ENCODE measurements at places on chromosomes 6 and 20.

- DNase-seq = no peak
Measured at GRCh38 chr6:87832025-87832825, 130.2 kb upstream of the AKIRIN2 start.

- no peak for DNase-seq
Measured at GRCh38 chr6:83265384-83265783, 72.2 kb downstream of the RWDD2A start.

- DNase-seq = no peak
Measured at GRCh38 chr6:29079203-29079602, 7.9 kb downstream of the OR2B3 start.

DNA sequence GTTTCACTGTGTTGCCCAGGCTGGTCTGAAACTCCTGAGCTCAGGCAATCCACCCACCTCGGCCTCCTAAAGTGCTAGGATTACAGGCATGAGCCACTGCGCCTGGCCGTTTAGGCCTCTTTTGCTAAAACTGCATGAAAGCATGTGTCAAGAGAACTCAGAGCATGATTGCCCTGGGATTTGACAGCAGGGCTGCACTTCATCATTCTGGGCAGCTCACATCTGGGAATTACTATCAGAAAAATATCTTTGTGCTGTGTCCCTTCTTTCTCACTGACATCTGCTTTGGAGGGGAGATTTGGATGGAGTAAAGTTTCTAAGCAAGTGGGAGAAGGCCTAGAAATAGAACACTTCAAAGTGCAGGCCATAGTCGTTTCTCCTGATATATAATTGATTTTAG is 59.6 kb upstream of the EIF2S2 start:
- peak; percentile 24 for DNase-seq

DNA sequence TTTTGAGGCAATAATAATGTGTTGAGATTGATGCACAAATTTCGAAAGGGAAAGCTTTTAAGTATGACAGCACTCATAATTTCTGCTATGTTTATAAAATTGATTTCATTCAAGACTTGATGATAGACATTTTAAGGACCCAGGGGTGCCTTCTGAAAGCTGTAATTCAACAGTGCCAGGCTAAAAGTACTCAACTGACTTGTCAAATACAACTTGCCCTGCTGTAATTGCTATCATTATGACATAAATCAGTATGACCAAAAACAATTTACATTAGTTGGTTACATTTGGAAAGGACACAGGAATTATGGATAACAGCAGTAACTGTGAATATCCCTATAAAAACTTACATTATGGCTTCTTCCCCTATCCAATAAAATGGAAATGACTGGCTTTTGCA is 178.9 kb downstream of the MMUT start:
- DNase-seq = no peak

DNA sequence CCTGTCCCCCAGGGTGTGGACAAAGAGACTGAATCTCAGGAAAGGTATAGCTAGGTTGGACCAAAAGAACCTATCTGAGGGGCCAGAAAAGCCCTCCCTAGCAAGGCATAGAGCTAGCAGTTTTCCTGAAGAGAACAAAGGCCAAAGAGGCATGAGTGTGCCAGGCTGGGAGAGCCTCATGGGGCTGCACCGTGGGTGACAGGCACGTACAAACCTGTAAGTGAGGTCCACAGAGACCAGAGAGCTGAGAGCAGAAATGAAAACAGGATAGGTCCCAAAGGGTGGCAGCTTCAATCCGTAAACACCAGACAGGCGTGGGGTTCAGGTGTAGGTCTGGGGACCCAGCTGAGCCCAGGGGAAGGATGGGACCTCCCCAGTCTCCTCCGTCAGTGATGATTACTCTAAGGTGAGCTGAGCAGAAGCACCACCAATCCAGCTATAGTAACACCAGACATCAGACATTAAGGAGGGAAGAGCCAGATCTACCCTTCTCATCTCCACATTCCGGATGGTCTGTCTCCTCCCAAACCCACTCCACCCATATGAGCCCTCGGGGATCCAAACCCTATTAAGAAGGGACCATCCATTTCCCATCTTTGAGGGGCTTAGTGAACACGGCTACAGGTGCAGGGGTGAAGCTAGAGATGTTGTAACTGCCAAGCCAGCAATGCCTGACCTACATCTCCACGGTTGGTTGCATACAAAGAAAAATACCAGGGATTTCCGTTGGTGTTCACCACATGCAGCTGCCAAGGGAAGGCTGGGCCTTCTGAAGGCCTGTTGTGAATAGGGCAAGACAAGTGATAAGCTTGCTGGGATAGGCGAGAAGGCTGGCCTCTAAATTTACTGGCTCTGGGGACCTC is 38.3 kb downstream of the BCL2L1 start:
- no peak for DNase-seq

GRCh38 chr6:104046426-104046825 is 813.3 kb downstream of the HACE1 start:
- DNase-seq = no peak

DNA sequence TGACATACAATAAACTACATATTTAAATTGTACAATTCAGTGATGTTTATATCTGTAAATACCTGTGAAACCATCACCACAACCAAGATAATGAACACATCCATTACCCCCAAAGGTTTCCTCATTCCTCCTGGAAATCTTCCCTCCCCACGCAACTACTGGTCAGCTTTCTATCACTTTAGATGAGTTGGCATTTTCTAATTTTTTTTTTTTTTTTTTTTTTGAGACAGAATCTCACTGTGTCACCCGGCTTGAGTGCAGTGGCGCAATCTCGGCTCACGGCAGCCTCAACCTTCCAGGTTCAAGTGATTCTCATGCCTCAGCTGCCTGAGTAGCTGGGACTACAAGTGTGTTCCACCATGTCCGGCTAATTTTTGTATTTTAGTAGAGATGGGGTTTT is 31.7 kb upstream of the ECI2 start:
- DNase-seq = no peak

GRCh38 chr20:57390604-57391438 is at the start of gene RBM38:
TSS of gene RBM38 (plus strand) at chr20:57391396. CDS start at chr20:57391582, 186 bp downstream.
- DNase-seq = peak; percentile 80

DNA sequence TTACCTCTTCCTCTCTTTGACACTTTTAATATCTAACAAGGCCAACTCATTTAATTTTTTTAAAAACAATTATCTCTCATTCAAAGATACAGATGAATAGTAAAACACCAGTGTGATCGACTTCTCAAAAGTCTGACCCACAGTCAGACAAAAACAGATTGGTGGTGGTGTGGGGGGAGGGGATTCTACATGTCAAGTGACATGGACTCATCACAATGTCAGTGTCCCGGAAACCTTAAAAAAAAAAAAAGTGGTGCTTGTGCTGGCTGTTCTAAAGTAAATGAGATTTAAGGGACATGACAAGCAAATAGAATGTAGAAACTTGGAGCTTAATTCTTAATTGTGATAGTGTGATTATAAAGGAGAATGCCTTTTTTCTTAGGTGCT is 16.3 kb upstream of the RFPL4B start:
- DNase-seq = no peak

- DNase-seq = peak; percentile 86
Measured at GRCh38 chr6:24991810-24992467, 56.2 kb upstream of the RIPOR2 start.

GRCh38 chr6:131658287-131658686 is 21.2 kb downstream of the ENPP3 start:
- no peak for DNase-seq

DNA sequence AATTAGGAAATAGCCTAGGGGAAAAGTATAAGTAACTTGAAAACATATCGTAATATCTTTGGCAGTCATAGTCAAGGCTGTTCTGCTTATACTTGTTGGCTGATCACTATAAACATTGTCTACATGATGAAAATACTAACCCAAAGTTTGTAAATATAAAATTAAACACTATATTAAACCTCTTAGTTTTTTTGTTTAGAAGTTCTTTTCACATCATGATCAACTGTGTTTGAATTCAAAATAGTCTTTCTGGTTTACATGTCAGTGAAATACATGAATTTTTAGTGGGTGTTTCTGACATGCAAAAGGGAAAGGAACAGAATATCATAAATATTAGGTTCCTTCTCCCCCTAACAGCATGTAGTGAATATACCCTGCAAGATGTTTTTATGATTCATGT is 43.5 kb downstream of the ADGRG6 start:
- no peak for DNase-seq

- DNase-seq = no peak
Measured at GRCh38 chr6:31038559-31038958, 28.3 kb downstream of the MUC22 start.

DNA sequence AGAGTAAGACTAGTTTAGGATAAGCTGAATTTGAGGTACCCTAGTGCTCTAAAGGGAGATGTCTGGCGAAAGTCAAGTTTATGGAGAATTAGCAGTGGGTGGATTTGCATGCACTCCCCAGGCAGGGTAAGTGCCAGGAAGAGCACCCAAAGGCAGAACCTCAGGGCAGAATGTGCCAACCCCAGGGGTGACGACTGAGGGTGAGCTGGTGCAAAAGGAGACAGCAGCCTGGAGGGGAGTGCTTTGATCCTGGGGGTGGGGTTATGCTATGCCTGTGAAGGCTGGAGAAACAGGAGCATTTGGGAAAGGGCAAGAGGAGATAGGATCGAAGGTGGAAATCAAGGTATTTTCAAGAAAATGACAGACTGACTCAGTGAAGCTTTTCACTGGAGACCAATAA is 208.5 kb upstream of the PDE10A start:
- no peak for DNase-seq

- DNase-seq = no peak
Measured at GRCh38 chr20:58407966-58408557, 19.0 kb downstream of the VAPB start.

DNA sequence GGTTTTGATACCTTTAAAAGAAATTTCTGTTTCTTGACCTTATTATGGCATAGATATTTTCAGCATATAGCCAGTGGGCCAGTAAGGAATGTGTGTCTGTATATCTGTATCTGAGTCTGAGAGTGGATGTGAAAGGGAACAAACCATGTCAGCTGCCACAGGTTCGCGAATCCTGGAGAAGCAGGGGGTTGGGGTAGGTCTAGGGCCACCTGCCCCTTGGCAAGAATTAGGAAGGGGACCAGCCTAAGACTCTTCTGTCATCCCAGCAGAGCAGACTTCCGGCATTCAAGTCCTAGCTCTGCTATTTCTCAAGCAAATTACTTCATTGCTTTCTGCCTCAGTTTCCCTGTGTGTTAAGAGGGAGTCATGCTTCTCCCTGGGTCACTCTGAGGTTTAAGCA is 180.3 kb upstream of the SNX9 start:
- DNase-seq = no peak

GRCh38 chr6:42791706-42792320 is 10.0 kb downstream of the BICRAL start:
- no peak for DNase-seq

DNA sequence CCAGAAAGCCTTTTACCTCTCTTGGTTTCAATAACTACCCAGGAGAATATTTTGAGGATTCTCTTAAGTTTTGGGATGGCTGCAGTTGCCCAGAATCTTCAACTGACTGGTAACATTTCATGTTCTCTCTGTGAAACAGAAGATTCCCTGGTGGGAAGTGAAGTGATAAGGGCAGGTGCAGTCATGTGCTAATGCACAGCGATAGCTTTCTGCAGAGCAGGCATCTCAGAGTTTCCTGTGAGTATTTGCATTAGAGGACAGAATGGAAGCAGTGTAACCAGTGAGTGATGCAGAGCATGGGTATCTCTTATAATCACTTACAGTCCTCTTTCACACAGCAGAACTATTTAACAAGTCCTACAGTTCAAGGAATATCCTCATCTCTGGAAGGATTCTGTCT is 76.1 kb downstream of the HCRTR2 start:
- DNase-seq = no peak

DNA sequence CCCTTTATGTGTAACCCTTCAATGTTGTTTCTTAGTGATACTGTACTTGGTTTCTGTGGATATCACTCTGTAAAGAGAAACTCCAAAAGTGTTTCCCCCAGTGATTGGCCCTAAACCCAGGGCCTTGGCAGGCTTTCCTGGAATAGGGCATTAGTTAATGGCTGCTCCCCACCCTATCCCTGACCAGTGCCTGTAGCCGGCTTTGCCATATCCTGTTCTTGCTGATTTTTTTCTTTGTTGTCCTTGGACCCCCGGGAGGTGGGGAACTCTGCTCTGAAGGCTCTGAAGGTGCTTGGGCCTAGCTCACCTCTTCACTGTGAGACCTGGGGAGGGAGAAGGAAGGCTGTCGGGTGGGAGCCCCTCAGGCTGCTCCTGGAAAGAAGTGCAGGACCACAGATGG is 120.1 kb downstream of the TCP11 start:
- no peak for DNase-seq

DNA sequence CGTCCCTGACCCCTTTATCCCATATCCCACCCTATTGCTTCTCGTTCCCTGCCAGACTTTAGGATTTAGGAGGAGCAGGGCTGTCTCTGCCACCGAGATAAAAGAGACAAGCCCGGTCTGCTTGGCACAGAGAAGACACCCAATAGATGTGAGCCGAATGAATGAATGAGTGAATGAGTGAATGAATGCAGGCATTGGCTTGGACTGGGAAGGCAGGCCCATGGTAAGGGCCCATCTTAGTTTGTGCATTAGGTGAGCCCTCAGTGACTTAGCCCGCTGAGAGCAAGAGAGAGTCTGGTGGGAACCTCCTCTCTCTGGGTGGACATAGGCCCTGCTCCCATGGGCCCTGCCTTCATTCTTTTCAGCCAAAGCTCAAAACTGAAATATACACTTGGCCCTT is 879 bp upstream of the BPIFB6 start:
- DNase-seq = no peak

DNA sequence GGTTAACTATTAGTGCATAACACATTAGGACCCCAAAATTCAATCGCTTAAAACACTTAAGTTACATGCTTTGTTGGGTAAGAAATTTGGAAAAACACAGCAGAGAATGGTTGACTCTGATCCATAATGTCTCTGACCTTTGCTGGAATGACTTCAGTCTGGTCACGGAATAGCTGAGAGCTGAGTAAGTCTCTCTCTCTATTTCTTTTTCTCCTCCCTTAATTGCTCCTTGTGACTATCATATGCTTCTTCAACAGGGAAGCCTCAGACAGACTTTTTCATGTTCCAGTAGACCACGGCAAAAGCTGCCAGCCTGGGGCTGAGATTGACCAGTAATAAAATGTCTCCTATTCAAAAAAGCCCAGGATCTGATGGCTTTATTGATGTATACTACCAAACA is 4.8 kb downstream of the OR12D1 start:
- no peak for DNase-seq

DNA sequence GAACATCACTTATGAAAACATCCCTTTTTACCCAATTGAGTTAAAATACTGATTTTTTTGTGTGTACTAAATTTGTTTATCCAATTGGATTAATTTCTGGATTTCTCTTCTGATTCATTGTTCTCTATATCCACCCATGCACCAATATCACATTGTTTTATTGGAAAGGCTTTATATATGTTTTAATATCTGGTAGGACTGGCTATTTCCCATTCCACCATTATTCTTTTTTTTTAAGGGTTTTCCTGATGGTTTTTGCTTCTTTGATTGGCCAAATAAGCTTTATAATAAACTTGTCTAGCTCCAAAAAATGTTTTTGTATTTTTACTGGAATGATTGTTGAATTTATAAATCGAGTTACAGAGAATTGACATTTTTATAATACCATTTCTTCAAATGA is 59.4 kb upstream of the DOK5 start:
- DNase-seq = no peak

- no peak for DNase-seq
Measured at GRCh38 chr6:68575765-68576439, 59.2 kb upstream of the ADGRB3 start.

All from NCI-H82 (cell line).